ENCODE measurements at places on chromosomes 1 and 21.

DNA sequence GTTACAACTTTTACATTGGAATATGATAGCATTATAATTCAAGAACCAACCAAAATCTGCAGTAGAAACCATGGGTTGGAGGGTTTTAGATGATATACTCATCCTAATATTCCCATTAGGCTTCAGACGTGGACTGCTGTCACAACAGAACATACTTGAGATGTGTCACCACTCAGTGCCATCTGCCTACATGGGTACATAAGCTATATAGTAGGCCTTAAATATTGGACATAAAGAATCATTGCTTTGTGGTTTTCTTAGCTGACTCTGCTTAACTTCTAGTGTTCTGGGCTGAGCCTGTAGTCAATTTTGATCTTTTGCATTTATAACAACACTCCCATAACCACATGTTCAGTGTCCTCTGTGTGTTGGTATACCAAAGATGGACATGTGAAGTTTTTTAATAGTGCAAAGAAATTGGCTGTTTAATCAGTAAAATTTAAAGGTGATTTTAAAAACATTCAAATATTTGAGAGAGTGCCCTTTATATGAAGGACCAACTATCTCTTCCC lies 14.2 kb downstream of the RAP1A start:
- no peak for DNase-seq

DNA sequence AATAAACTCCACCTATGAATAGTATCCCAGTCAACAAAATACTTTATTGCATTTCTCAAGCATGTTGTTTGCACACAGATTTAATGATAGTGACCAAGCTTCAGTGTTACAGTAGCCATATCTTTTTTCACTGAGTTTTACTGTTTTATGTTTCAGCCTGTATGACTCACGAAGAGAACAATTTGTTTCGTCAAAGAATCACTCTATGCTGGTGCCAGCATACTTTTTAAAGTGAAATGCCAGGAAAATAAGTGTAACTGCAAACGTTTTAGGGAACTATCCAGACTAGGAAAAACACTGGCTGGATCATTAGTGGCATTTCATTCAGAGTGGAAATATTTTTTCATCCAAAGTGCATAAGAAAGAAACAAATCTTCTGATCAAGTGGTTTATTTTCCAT lies 210.8 kb downstream of the COL11A1 start:
- DNase-seq, result no peak

DNA sequence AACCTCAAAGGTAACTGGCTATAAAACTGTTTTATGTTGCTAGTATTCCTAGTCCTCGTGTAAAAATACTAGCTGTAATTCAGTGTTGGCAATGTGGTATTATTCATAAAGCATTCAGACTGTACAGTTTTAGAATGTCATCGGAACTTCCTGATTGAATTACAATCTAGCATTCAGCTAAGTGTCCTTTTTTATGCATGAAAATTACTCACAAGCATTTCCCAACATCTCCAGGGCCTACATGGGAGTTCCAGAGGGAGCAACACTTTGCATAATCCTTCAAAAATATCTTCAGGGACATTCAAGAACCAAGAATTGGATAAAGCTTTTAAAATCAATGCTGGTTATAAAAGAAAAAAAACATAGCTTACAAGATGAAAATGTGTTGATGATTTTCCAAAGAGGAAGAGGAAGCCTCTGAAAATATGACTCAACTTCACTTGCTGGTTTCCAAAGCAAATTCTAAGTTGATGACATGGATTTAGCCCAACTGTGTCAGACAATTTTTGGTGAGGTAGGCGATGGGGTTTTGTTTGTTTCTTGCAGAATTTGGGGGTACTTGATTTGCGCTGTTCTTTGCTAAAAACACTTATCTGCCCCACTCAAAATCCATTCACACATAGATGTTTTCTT lies 137.8 kb downstream of the SLC44A5 start:
- DNase-seq, result no peak

GRCh38 chr21:15682977-15683376 lies 46.8 kb upstream of the USP25 start:
- no peak for DNase-seq
